ENCODE measurements at places on chromosomes 12 and 14.

GRCh38 chr12:123449249-123449733, 8.6 kb upstream of the SNRNP35 start:
- DNase-seq, result no peak

DNA sequence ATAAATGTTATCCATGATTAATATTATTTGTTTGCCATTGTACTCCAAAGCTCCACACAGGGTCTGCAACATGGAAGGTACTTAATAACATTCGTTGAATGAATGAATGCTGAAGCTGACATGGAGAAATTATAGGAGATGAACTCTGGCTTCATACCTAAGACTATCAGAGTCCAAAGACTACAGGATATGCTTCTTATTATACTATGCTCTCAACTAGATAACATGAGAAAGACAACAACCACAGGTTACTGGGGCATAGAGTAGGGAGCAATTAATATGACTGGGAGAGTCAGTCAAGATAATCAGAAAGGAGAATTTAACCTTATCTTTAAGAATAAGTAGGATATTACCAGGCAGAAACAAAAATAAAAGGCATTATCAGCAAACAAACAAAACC, 236.3 kb upstream of the SOX5 start:
- no peak for DNase-seq

- no peak for DNase-seq
Observed at GRCh38 chr12:100566887-100567637, 6.4 kb upstream of the GAS2L3 start.

DNA sequence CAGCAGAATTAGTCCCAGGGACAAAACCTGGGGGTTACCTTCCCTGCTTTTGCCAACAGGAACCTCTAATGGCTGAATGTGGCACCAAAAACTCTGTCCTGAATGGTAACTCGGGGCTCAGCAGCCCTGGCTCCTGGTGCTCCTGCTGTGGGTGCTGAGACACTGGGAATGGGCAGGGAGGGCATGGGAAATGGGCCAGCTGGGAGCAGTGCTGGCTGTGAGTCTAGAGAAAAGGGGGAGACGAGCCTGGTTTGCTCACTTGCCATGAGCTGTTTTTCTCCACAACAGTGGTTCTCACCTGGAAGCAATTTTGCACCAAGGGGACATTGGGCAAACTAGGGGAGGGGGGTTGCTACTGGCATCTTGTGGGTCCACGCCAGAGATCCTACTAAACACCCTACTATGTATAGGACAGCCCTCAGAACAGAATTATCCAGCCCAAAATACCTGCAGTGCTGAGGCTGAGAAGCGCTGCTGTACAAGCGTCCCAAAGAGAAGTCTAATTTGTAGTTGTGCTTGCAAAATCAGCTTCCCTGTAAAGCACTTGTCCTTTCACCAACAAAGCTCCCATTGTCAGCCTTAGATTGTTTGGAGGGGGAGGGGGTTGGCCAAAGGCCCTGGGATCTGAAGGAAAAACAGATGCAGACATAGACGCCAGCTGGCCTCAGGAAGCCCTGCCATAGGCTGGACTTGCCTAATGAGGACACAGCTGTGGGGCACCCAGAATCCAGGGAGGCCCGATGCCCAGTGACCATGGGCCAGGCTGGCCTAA, 3.6 kb downstream of the LRRC74A start:
- DNase-seq, result no peak

DNA sequence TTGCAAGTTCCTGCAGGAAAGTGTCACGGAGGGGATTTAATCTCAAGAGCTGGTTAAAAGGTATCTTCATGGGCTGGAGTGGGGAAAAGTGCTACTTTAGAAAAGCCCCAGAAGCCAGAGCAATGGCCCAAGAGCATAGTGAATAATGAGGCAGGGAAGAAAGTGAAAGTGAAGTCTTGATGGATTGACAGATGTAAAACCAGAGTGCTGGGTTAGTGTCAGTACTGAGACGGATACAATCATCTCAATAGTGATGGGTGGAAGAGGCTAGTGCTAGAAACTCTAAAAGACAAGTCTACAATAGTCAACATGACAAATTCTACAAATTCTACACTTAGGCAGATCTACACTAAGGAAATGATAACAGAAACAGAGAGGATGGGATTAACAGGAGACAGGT, 68.1 kb downstream of the CIT start:
- no peak for DNase-seq

- DNase-seq, result no peak
Observed at GRCh38 chr12:50579757-50580267, 75.0 kb downstream of the DIP2B start.

GRCh38 chr12:116026768-116027550, 250.5 kb downstream of the MED13L start:
- no peak for DNase-seq

DNA sequence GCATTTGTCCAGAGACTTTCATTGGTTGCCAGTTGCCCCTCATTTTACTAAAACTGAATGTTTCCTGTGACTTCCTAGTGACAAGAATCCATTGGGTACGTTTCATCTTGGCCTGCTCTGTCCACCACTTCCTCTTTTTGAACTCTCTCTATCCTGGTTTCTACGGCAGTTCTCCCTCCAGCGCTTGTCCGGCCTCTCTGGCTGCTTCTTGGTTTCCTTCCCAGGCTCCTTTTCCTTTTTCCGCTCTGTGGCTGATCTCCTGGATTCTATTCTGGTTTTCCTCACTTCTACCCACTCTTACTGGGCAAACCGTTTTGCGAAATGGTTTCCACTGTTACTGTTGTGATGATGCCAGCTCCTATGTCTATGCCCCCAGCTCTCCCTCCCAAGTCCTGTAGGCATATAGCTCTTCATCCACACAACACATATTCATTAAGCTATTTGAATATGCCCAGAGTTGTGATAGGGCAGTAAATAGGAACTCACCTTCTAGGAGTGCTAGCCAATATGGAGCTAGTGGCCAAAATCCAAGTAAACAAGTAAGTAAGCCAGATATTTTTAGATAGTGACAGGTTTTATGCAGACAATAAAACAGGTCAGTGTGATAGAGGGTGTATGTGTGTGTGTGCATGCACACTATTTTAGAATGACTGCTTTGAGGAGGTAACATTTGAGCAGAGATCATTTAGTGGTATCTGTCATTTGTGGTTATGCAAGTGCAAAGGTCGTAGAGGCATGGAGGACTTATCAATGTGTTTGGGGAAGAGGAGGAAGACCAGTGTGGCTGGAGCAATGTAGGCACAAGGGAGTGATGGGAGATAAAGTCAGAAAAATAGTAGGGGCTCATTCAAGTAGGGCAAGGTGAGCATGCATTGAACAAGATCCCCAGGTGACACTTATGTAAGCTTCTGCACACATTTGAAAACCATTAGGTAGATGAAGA, 27.9 kb upstream of the CTDSP2 start:
- no peak for DNase-seq

- DNase-seq, result no peak
Observed at GRCh38 chr12:57815177-57816000, 3.1 kb downstream of the AVIL start.

DNA sequence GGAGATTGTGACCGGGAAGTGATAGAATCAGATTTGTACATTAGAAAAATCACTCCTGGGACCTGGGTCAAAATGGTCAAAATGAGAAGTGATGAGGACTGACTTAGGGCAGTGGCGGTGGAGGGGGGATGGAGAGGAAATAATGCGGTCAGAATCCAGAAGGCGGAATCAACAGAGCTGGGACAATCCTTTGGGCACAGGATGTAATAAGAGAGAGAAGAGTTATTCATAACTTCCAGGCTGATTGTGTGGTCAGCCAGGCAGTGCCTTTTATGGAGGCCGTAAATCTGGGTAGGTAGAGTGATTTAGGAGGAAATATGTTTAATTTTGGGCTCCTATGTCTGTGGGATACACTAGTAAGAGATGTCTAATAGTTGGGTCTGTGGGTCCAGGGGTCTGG, 21.6 kb downstream of the FBXL14 start:
- no peak for DNase-seq

- no peak for DNase-seq
Observed at GRCh38 chr14:37709419-37710195, 114.2 kb downstream of the TTC6 start.

- DNase-seq, result no peak
Observed at GRCh38 chr12:44358636-44359035, 517.5 kb downstream of the NELL2 start.

DNA sequence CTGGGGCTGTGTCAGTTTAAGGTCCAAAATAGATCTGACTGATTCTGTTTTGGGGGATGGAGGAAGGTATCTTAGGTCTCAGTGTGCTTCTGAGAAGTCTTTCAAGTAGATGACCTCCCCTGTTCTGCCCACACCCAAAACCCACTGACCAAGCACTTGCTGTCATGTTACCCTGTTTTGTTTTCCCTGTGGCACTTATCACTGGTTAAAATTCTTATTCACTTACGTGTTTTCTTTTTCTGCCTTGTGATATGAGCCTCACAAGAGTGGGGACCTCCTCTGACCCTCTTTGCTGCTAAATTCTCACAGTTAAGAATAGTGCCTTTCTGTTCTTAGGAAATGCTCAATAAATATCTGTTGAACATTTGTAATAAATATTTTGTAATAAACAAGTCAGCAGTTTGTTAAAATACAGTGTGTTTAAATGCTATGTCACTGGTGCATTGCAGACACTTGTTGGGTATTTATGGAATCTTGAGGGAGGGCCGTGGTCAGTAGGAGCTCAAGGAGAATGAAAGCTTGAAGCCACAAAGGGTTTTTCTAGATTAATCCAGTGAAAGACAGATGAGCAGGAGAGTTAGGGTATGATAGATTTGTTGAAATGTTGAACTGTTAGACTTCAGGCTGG, 20.9 kb downstream of the PLEKHA5 start:
- DNase-seq, result no peak

DNA sequence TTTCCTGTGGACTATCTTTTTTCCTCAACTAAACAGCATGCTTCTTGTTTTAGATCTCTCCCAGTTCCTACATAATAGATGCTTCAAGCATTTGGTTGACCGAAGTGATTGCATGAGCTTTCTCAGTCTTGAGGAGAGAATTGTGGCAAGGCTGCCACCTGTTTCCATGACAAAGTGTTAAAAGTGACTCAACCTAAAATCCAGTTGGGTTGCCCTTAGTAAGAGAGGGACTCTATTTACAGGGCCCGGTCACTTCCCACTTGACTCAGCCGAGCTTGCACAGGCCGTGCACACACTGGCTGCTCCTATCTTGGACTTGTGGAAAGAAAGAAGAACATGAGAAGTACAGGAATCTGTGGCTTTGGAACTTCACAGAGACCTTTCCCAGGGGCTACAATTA, 2.1 kb upstream of the B4GALNT3 start:
- no peak for DNase-seq

- no peak for DNase-seq
Observed at GRCh38 chr12:46364777-46365580, 7.6 kb downstream of the SLC38A2 start.

DNA sequence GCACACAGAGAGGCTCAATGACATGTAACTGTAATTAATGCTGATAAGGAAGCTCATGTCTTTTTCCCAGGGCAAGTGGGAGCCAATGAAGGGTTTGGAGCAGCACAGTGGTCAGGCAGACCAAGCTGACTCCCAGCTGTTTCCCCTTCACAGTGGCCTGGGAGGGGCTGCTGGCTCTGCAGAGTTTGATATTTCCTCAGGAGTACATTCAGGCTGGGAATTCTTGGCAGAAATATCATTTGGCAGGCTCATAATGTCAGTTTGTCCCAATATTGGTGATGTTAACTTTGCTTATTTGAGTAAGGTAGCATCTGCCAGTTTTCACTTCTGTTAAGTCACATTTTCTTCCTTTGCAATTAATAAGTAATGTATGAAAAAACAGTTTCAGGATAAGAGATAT, 247.0 kb downstream of the EMP1 start:
- DNase-seq, result no peak

GRCh38 chr12:82099216-82099615, 259.0 kb downstream of the CCDC59 start:
- no peak for DNase-seq

GRCh38 chr12:103956509-103957027, 9.1 kb upstream of the TDG start:
- no peak for DNase-seq

- no peak for DNase-seq
Observed at GRCh38 chr14:97851428-97851995, 1054.3 kb downstream of the VRK1 start.

DNA sequence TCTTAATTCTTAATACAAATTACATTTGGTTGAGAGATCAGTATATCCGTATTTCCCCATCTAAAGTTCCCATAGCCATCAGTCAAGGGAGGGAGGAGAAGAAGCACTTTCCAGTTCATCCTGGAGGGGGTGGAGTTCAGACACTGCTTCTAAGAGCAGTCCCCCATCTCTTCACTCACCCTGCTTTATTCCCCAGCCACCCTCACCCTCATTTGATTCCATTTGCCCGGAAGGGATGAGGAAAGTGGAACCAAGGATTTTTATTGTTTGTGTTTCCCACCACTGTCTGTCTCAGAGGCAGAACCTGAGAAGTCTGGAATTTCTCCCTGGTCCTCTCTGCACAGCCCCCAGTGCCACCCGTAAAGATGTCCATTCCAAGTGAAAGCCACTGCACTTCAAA, 134.2 kb upstream of the HIF1A start:
- no peak for DNase-seq

DNA sequence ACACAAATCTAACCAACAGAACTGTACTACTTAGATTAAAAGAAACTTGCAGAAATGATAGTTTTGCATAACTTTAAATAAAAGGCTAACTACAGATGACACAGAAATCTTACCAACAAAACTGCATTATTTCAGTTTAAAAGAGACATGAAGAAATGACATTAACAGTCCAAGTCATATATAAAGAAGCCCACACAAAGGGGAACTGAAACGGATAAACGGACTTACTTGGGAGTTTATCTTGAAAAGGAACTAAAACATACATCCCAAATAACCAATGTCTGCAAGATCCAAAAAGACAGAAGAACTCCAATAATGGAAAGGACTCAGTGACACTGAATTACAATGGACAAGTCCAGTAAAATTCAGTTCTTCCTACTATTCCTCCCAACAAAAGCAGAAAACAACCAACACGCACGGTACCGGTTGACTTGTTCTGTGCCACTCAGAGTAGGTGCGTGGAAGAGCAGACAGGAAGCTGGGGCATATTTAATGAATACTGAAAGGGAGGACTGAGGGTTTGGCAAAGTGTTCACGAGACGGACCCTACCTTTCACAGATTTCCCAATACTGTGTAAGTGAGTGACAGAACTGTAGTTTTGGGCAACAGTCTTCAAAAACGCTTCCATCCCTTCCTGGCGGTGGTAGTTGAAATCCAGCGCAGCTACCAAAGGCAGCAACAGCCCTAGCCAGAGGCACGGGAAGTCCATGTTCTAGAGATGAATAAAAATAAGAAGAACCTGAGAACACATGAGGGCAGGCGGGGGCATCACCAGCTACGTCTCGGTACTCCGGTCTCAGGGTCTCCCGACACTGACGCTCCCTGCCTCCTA, 627 bp downstream of the CPM start:
- no peak for DNase-seq

DNA sequence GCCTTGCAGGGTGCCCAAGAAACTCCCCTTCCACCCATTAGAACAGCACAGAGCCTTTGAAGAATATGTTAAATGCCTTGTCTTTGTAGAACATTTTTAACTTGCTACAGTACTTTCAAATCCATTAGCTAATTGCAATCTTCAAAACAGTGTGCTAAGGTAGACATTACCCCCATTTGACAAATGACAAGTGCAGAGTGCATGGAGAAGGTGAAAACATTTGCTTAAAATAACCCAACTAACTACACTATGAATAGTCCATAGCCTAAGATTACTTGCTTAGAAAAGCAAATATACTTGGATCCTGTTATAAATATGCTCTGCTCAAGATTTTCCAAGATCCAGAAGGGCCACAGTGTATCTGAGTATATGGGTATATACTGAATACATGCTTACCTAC, 87.0 kb upstream of the G2E3 start:
- no peak for DNase-seq
